GM23248 (cell line): ENCODE measurements at places on chromosomes 16 and 17.

DNA sequence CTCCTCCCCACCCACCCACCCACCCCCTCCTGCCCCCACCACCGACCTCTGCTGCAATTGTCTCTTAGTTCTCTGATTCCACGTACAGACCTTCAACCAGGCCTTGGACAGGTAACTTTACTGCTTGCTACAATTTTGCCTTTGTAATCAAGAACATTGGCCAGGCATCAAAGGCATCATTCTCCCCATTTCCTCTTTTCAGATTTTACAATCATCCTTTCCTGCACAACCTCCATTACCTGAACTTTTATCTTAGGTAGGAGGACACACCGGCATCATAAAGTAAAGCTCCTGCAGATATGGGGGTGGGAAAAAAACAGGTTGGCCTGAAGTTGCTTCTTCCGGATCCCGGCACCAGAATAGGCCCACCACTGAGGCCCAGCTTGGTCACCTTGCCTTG is 25.7 kb upstream of the SUPT4H1 start:
- DNase-seq = no peak
- no peaks in the 10 kb centered on the region for H3K4me1 ChIP-seq
- H3K4me3 ChIP-seq = no peak overlapping the region
- no peaks in the 10 kb centered on the region; the same call in 1 of the 2 replicates for H3K27me3 ChIP-seq
- no peaks in the 10 kb centered on the region for H3K36me3 ChIP-seq

DNA sequence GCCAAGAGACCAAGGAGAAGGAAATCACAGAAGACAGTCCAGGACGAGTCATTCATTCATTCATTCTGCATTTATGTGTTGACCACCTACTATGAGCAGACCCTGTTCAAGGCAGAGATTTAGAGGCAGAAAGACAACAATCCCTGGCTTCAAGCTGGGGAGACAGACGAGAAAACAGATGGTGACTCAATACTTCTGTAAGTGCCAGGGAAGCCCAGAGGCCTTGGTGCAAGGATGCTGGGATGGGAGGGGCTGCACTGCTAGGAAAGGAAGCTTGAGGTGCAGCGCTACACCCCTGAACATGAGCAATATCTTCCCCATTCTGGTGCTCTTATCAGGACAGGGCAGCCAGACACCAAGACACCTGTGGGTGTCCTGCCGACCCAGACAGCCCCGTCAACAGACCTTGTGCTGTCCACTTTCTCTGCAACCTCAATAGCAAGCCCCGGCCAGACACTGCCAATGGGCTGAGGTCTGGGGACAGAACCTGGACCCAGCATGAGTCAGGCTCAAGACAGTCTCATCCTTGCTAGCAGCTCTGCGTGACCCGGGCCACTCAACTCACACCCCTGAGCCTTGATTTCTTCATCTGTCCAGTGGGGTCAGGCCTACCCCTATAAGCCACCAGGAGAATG is 163.5 kb downstream of the COPRS start:
- peak overlapping the region; percentile 69 for H3K27ac ChIP-seq
- peaks cover 18% of the 10 kb centered on the region for H3K4me1 ChIP-seq
- H3K27me3 ChIP-seq = no peaks in the 10 kb centered on the region

GRCh38 chr17:66191593-66192377 is at the start of gene CEP112:
CEP112 (minus strand) TSS chr17:66192133.
- no peaks in the 10 kb centered on the region for H3K27me3 ChIP-seq
- peak; percentile 80 for DNase-seq
- H3K27ac ChIP-seq = peak within 1 kb of the TSS; percentile 38
- peaks cover 12% of the 10 kb centered on the region for H3K4me1 ChIP-seq

GRCh38 chr17:12438813-12439586 is 226.7 kb upstream of the MYOCD start:
- no peaks in the 10 kb centered on the region for H3K4me1 ChIP-seq
- H3K27me3 ChIP-seq = no peaks in the 10 kb centered on the region
- no peak overlapping the region for H3K27ac ChIP-seq
- no peak for DNase-seq
- H3K36me3 ChIP-seq = no peaks in the 10 kb centered on the region
- H3K4me3 ChIP-seq = no peak overlapping the region

GRCh38 chr17:45225964-45226530 is 4.4 kb downstream of the FMNL1 start:
- peaks cover 41% of the 10 kb centered on the region for H3K4me1 ChIP-seq
- no peak overlapping the region for H3K4me3 ChIP-seq
- no peaks in the 10 kb centered on the region for H3K36me3 ChIP-seq
- H3K27me3 ChIP-seq = no peaks in the 10 kb centered on the region

DNA sequence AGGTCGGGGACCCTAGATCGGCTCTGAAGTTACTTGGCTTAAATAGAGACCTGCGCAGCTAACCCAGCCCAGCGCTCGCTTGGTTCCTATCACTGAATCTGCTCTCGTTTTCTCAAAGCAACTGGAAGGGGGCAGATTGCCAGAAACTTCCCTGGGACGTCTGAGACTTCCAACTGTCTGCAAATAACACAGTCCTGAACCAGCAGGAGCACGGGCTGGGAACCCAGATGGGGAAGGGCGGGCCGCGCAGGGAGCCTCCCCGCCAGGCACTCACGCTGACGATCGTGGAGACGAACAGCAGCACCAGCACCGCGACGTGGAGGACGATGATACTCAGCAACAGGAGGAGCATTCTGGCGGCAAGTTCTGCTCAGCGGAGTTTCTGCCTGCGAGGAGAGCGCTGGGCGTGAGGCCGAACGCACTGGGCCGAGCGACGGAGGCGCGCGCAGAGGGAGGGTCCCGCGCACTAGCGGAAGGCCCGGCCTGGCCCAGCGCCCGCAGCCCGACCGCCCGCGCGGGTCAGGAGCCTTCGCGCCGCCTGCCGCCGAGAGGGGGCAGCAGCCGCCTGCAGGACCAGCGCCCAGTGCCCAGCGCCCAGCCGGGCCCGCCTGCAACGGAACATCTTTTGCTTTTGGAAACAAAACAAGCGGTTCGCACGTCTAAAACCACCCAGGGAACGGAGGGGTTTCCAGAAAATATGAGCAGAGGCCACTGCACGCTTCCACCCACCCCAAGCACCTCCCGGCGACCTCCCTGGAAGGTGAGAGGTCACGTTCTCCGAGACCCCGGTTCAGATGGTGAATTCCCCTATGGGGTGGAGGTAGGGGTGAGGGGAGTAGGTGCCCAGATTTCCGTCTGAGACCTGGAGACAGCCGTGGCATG is 4.5 kb downstream of the PMP22 start:
- peak overlapping the region; percentile 94 for H3K4me3 ChIP-seq
- peak; percentile 92 for DNase-seq
- H3K36me3 ChIP-seq = peaks cover 8% of the 10 kb centered on the region; the same call in 1 of the 2 replicates
